ENCODE measurements at places on chromosomes 13 and 19.

DNA sequence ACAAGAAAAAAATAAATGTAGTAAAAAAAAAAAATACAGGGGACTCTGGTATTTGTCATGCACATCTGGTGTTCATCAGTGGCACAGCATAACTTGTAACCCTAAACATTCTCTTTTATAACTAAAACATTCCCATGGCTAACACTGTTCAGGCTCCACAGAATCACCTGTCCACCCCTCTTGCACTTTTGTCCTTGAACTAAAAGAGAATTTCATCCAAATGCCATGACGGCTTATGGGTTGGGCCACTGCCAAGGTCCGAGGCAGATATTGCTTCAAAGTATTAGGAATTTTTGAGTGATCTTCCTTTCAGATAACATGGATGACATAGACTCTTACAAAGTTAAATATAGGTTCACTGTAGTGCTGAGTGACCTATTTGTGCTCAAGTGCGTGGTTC, 25.7 kb upstream of the SERP2 start:
- no peak for DNase-seq

GRCh38 chr13:48234566-48235340, 1.7 kb downstream of the ITM2B start:
- no peak for DNase-seq

GRCh38 chr13:99749271-99750019, 222.1 kb downstream of the ZIC5 start:
- DNase-seq = no peak

DNA sequence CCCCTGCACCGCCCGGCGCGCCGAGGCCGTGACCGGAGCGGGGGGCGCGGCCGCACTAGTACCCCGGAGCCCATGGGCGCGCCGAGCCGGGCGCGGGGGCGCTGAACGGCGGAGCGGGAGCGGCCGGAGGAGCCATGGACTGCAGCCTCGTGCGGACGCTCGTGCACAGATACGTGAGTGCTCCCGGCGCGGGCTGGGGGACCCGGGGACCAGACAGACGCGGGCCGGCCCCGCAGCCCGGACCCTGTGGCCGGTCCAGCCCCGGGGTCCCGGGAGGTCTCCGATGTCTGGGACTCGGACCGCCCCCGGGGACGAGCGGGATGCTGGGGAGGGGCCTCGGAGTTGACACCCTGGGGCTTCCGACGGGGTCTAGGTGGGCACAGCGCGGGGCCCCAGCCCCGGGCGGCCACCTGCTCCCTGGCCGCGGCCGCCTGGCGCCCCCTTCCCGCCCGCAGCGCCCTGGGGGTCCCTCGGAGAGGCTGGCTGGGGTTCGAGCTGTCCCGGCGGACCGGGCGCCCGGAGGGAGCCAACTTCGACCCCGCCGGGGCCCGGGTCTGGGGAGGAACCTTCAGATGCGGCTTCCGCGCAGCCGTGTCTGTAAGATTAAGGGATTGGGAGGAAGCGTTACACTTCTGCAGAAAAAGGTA, 568 bp downstream of the ATP11A start:
- no peak for DNase-seq

DNA sequence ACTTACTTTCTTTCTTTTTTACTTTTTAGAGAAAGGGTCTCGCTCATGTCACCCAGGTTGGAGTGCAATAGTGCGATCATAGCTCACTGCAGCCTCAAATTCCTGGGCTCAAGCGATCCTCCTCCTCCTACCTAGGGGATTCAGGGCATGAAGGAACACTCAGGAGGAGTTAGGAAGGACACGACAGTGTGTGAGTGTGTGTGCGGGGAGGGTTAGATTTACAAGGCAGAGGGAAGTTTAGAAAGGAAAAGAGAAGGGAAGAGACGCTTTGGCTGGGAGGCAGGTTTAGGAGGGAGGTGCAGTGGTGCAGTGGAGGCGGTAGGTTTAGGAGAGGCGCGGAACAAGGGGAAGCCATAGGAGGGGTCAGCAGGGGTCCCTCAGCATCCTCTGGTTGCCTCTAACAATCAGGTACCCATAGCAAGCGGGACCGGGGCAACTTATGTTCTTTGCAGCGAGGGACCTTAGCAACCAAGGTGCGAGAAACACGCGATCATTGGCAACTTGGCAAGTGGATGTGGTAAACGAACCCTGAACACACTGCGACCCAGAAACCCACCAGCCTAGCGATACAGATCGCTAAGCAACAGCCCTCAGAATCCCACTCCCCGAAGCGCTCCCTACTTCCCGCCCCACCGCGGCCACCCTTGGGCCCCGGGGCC, 501 bp downstream of the SIRT2 start:
- DNase-seq = peak; percentile 38

GRCh38 chr13:111461445-111462149, 141.2 kb downstream of the TEX29 start:
- no peak for DNase-seq

GRCh38 chr19:39060171-39060570, 24.0 kb upstream of the ACP7 start:
- DNase-seq = no peak

- DNase-seq = no peak
These were observed 72.0 kb upstream of the GPR183 start for GRCh38 chr13:99378985-99379733.

DNA sequence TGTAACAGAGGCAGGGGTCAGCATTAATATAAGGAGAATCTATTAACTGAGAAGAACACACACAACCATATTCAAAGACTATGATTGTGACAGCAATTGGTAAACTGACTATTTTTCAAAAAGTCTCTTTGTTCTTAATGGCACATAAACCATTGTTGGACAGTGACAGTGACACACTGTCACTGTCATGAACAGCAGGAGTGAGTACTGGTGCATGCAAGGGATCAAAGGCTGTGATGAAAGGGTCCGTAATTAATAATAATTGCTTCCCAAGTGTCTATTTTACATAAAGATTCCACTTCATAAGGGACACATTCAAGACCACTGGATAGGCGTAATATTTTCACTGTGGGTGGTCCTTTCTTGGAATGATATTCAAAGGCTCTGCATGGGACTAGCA, 50.7 kb downstream of the LHFPL6 start:
- no peak for DNase-seq

GRCh38 chr19:3959766-3960131, 11.2 kb downstream of the DAPK3 start:
- no peak for DNase-seq

GRCh38 chr13:20121159-20121525, 39.7 kb downstream of the GJA3 start:
- DNase-seq = no peak

- DNase-seq = no peak
These were observed 7.7 kb downstream of the ATP4B start for GRCh38 chr13:113650275-113650674.

GRCh38 chr13:41650706-41651105, 193.4 kb downstream of the RGCC start:
- no peak for DNase-seq

All from HAP-1 (cell line).